ENCODE measurements at places on chromosomes 2 and 18.

DNA sequence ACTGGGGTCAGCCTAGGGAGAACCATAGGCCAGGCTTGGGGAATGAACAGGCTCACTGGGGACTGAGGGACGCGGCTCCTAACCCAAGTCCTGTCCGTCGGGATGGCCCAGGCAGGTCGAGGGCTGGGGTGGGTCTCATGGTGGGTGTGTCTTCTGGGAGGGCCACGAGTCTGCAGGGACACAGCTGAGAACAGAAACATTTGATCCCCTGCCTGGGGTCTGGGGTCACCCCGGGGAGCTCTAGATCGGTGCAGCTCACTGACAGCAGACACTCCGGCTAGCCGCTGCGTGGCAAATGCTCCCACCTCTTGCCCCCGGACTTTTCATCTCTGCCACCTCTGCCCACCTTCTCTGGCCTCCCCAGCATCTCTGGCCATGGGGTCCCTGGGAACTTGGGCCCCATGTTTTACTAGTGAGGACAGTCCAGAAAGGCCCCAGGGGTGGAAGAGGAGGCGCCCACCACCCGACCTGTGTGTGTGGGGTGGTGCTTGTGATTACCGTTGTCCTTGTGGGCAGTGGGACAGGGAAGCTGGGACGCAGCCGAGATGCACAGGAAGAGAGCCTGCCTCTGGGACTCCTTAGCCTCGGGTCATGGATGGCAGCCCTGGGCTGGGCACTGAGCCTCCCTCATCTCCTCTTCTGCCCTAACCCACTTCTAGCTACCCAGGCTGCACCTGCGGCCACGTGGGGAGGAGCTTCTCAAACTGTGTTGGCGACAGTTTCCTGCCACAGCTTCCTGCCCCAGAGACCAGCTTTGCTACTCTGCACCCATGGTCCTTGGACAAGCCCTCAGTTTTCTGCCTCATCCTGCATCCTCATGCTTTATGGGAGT is 4.9 kb downstream of the ZAP70 start:
- peak; percentile 89 for DNase-seq

GRCh38 chr2:25105336-25106085 is 62.9 kb downstream of the POMC start:
- no peak for DNase-seq

- DNase-seq = no peak
Observed at GRCh38 chr18:9826685-9827084, 59.1 kb upstream of the TXNDC2 start.

- no peak for DNase-seq
Observed at GRCh38 chr2:173311844-173312606, 42.6 kb upstream of the CDCA7 start.

DNA sequence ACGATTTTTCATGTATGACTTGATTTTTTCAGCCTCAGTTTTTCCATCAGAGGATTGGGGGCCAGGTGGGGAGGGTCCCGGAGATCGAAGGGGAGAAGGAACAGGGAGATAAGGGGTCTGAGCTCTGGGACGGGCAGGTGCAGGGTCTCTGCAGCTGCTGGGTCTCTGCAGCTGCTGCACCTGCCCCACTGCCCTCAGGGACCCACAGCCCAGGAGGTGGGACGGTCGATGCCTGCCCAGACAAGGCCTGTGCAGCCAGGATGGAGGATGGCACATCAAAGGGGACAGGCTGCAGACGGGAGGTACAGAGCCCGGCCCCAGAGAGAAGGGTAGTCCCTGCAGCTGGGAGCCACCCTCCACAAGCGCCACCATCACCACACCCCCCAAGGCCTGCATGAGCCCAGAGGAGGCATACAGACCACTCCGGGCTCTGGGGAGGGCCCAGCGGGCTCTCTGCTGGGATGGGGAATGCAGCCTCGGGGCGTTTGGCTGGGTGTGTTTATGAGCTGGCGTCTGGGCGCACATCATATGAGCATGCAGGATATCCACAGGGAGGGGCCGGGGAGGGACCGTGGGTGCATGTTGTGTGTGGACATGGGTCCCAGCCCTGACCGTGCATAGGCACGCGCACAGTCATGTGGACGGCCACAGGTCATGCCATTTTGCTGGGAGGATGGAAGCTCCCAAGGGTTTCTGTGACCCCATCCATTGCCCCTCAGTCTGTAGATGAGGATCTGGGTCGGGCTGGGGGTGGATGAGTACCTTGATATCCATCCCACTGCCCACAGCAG is 34.9 kb upstream of the GPC1 start:
- no peak for DNase-seq

Data from activated CD4-positive, alpha-beta T cell treated with anti-CD3 and anti-CD28 coated beads, Interleukin-2, Interleukin-6, amounts not matched to agents 100 ng/mL and 50 ng/mL, durations not matched to agents 16 hours and 8 hours (primary cell).